ENCODE measurements at places on chromosomes 16 and 17.

DNA sequence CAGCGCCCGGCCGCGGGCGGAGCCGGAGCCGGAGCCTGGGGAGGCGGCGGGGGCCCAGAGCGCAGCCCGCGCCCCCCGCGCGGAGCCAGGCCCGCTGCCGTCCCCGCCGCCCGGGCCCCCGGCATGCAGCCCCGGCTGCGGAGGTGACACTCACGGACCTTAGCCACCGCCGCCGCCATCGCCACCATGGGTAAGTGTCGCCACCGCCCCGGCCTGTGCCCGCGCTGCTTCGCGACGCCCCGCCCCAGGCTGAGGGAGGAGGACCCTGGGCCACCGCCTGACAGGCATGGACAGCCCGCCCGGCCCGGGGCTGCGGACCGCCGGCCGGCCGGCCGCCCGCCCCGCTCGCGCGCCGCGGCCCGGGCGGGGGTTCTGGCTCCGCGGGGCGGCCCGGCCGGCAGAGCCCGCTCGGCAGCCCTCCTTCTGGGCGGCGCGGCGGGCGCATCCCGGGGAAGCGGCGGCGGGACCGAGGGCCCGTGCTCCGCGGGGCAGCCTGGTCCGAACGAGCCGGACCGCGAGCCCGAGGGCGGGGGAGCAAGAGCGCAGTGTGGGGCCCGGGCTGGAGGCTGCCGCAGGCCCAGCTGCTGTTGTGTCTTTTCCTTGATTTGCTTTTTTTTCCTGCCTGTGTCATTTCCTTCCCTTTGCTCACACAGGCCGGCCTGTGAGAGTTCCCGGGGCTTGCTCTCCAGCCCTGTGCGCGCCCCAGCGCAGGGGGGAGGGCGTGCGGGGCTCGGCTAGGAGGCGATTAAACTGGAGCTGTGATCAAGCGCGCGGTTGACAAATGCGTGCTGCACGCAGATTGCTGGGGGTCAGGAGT, 565 bp downstream of the MAP3K3 start:
- DNase-seq: peak; percentile 83

- DNase-seq: peak; percentile 76
Observed at GRCh38 chr17:76506408-76507345, 5.5 kb upstream of the RHBDF2 start.

- no peak for DNase-seq
Observed at GRCh38 chr17:65121368-65121767, 15.8 kb upstream of the RGS9 start.

- no peak for DNase-seq
Observed at GRCh38 chr17:6476076-6476809, 32.0 kb downstream of the PIMREG start.

GRCh38 chr16:3485821-3486505, 9.3 kb downstream of the C16orf90 start:
- DNase-seq: no peak

DNA sequence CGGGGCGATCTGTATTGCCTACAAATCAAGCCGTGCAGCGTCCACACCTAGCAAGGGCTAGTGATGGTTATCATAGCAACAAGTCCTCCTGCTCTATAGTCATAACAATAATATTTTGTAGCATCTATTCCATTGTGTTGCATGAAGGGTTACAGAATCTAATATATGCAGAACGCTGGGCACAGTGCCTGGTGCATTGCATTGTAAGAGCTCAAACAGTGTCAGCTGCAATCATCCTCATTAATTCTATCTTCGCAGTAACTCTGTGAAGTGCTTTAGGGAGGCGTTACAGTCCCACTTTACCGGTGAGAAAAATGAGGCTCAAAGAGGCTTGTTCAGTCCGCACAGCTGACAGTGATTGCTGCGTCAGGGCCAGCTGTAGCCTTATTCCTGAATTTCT, 149.4 kb downstream of the RBFOX1 start:
- no peak for DNase-seq

DNA sequence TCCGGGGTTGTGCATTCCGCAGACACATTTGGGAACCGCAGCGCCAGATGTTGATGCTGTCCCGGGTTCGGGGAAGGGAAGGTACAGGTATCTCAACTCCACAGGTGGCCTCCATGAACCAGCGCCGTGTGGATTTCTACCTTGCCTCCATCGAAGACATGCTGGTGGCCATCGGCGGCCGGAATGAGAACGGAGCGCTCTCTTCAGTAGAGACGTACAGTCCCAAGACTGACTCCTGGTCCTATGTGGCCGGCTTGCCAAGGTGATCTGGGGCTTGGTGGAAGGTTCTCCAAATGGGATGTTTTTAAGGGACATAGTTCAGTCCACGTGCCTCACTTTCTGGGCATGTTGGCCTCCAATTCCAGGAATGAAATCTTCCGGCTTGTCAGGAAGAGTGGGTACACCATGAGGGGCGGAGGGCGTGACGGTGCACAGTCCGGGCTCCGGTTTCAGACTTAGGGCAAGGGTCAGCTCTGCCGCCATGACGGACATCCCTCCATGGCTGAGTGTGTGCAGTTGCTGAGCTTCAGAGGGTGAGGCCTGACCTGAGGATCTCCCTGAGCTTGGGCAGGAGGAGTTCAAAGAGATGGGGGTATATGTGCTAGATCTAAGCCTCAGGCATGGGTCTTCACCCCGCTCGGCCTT, 11.5 kb downstream of the KLHL36 start:
- no peak for DNase-seq

DNA sequence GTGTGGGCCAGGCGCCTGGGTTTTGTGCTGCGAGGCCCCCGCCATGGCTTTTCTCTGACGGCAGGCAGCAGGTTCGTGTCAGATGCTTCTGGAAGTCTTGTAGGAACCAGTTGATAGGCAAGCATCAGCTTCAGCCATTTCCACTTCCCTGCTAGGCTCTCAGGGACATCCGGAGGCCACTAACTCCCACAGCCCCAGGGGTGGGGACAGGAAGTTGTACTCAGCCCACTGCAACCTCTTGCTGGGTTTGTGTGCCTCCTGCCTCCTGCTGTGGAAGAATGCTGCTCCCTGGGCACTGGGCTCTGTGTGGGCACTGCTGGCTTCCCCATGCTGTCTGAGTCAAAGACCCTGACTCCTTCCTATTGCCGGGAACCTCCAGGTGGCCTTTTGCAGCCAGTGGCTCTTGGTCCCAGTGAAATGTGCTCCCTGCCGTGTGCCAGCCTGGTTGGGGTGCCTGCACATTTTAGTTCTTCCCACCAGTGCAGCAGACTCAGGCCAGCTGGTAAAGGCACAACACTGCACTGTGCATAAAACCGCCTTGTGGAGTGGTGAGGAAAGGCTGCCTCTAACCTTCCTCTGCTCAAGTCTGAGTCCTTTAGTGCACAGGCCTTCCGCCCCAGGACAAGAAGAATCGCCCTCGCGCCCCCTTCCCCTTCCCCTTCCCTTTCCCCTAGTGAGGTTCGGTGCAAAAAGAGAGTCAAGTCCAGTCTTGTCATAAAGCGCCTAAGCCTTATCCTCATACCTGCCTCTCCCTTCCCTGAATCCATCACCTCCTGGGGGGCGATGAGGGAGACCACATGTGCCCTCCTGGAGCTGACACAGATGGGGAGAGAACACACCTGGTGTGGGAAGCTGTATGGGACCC, 16.6 kb downstream of the LDHD start:
- DNase-seq: peak; percentile 97

DNA sequence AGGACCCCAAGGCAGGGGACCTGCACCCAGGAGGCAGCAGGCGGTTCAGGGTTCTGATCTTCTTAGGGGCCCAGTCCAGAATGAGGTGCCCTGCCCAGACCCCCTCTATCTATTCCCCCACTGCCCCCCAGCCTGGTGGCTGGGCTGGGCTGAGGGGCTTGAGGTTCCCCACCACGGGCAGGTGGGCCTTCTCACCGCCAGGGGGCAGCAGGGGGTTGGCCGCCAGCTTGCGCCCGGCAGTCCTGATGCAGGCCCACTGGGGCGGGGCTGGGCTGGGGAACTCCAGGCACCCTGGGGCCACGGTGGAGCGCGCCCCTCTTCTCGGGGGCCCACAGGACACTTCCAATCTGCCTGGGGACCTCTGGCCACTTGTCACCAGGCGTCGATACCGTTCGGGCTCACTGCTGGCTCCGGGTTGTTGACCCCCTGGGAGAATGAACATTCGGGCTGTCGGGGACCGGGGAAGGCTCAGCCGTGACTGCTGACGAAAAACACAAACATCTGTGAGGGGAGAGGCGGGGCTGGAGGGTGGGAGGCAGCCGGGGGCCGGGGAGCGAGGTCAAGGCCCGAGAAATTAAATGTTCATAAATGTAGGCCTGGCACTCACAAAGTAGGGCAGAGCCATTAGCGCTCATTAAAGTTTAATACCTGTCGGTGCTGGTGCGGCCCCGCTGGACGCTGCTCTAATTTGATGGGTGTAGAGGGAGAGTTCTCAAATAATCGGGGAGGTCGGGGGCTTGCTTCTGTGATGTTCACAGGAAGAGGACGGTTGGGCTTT, 219.3 kb upstream of the GSE1 start:
- DNase-seq: peak; percentile 75

GRCh38 chr16:82059161-82059982, 24.3 kb downstream of the HSD17B2 start:
- no peak for DNase-seq

- peak; percentile 59 for DNase-seq
Observed at GRCh38 chr17:78737332-78737731, 44.7 kb downstream of the CYTH1 start.

DNA sequence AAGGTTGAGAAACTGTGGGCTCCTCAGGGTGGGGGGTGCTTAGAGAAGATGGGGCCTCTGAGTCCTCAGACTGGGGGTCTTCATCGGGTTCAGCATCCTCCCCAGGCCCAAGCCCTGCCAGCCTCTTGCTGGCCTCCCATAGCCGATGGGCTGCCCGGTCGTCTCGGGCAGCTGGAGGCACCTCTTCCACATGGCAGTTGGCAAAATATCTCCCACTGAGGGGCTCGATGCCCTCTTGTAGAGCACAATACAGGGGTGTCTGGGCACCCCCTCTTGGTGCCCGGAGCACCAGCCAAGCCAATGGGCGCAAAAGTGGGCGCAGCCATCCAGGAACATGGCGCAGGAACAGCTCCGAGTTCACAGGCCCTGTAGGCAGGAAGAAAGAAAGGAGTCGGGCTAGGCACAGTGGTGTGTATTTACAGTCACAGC, 1.0 kb upstream of the FLOT2 start:
- no peak for DNase-seq

DNA sequence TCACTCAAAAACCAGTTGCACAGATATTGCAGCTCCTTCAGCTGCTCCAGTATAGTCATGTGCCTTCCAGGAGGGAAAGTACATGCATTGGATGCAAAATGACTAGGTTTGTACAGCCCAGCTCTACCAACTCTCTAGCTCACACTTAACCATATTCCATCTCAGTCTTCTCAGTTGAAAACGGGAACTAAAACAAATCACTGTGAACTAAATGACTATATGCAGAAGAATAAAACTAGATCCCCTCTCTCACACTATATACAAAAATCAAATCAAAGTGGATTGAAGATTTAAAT, 24.9 kb downstream of the DCUN1D3 start:
- no peak for DNase-seq

- DNase-seq: no peak
Observed at GRCh38 chr17:10756619-10757018, 26.8 kb upstream of the TMEM220 start.
